Breast epithelium (tissue), 4 donors: ENCODE measurements at places on chromosomes 7 and 10. TPM values are rescaled to one million over a fixed set of nuclear protein-coding genes. Genes with fewer than 3 reads are reported as not detected.

DNA sequence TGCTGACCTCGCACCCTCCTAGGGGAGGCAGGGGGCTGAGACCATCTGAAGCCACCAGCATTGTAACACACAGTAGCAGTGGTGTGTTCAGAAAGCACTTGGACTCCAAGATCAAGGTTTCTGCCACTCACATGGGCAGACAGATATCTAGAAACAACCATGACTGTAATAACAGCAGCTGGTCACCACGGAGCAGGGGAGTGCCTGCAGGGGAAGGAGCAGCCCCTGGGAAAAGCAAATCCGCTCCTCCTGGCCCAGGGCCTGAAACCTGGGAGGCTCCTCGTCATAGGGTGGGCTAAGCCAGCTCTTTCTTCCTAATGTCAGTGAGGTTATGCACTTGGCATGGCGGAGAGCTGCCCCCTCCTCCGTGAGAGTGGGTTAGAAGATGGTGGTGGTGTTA is 118.4 kb upstream of the INSYN2A start:
- no peak for DNase-seq

DNA sequence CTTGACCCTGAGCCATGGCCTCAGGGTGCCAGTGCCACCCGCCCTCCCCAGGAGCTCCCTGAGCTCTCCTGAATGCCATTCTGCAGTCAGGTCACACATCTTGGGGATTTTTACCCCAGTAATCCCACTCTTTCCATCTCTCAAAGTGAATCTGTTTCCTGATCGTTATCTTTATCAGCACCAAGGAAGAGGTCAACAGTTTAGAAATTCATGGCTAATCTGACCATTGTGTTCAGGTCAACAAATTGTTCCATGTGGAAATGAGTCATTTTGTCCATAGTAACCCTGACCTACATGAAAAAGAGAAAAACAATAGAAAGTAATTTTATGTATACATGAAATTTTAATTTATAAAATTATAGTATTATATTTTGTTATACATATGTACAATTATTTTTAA is 28.8 kb upstream of the ZNF488 start:
- no peak for DNase-seq

GRCh38 chr10:122306282-122306681 is 35.2 kb downstream of the BTBD16 start:
- no peak for DNase-seq

DNA sequence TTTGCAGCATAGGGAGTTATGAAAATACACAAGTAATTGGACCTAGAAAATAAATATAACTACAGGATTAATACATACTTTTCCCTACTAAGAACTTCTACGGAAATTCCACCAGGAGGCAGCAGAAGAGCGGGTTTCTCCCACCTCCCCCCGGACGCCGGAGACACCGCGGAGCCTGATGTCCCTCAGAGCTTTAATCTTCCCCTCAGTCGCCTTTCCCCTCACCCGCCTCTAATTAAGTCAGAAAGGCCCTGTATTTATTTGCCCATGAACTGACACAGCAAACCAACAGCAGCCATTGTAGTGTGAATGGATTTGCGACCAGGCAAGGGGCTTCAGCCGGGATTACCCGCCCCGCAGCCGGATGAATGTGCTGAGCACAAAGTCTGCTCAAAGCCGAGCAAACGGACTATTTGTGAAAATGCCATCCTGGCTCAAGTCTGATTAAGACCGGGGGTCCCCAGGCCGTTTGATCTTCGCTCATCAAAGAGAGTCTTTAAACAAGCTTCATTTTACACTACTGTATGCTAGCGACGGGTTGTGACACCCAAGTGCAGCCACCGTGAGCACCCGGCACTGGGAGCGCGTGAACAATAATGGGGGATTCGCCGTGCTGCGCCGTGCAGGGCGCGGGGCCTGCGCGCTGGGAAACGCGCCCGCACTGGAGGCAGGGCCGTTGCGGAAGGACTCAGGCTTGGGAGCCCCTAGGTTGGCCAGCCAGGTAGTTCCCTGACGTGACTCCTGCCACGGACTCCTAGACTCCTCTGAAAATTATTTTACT is 5.6 kb upstream of the DKK1 start:
- no peak for DNase-seq

GRCh38 chr10:79012567-79012966 is 56.2 kb upstream of the ZMIZ1 start:
- no peak for DNase-seq

DNA sequence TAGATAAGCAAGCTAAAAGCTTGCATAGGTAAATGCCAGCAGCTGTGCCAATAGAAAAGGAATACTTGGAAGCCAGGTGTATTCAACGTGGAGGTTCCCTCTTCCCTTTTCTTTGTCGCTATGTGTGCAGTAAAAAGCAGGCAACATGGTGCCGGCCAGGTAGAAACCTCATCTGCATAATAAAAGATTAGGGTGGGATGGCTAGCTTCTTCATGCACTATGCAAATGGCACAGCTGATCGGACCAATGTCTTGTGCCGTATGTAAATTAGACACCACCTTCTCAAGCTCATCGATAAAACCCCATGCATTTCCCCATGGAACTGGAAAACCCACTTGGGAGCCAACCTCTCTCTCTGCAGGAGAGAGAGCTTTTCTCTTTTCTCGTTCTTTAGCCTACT is 150.9 kb upstream of the FOXK1 start:
- no peak for DNase-seq

DNA sequence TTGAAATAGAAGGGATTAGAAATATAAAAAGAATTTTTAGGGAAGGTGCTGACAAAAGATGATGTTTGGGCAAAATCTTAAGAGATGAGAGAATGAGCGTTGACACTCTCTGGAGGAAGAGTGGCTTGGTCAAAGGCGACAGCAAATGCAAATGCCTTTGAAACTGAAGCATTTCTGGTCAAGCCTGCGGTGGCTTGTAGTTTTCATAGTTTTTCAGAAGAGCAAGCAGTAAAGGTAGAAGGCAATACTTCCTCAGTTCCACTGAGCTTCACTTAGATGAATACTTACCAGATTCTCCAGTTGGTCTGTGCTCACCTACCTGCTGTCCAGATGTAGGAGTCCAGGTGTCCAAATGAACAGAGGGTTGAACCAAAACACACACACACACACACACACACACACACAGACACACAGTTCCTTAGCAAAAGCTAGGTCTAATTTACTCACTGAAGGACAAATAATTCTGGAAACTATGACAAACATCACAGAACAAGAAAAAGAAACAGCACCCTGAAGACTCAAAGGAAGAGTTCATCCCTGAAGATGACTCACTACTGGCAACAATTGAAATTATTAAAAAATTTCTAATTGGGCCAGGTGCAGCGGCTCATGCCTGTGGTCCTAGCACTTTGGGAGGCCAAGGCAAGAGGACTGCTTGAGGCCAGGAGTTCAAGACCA is 12.1 kb upstream of the STK17A start:
- no peak for DNase-seq

DNA sequence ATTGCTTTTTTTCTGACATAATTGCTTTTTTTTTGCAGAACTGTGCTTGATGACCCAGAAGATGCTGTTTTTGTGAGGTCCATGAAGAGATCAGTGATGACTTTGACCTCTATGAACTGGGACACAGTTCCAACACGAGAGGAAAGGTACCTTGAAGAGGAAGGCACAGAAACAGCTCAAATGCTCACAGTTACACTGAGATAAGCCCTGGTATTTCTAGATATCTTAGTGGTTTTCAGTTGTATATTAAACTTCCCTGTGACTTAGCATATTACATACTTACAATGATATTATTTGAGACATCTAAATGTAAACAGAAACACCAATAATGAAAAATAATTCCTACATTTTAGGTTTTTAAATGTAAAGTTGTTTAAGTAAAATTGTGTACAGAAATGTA is 54.7 kb downstream of the LRRC72 start:
- DNase-seq: no peak

GRCh38 chr10:131774681-131775085 is 126.1 kb upstream of the PPP2R2D start:
- no peak for DNase-seq

DNA sequence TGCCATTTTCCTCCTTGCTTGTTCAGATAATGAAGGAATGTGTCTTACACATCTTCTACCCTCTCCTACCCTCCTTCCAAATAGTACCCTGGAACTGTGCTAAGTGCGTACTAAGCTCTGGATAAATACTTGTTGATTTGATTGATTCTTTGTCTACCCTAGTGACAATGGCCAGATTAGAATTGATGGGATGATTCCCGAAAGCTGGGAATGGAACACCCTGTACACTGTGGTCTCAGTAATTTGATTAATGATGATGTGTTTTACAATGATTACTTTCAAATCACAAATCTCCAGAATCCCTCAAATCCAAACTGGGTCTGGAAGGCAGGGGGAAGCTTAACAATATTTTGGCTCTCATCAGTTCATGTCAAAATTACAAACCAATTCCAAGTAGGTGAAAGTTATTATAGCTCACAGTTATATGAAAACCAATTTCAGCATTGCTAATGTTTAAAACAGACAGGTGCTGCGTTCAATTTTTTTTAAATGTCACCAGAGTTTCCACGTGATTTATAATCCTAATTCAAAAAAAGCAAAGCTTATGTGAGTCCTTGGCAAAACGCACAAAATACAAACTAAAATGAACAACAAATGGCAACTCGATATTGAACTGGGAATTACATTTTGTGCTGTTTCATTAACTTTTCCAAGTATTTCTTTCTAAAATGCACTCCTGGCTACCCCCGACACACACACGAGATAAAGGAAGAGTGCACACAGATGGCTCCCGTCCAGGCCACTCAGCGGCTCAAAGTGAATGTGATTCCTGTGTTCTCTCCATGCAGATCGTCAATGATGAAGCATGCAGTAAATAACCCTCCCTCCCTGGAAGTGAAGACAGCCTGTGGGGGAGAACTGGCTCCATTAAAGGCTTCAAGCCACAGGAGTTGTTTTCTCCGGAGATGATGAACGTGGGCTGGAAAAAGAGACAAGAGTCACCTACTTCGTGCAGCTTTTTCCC is 21.7 kb upstream of the ADRB1 start:
- no peak for DNase-seq

DNA sequence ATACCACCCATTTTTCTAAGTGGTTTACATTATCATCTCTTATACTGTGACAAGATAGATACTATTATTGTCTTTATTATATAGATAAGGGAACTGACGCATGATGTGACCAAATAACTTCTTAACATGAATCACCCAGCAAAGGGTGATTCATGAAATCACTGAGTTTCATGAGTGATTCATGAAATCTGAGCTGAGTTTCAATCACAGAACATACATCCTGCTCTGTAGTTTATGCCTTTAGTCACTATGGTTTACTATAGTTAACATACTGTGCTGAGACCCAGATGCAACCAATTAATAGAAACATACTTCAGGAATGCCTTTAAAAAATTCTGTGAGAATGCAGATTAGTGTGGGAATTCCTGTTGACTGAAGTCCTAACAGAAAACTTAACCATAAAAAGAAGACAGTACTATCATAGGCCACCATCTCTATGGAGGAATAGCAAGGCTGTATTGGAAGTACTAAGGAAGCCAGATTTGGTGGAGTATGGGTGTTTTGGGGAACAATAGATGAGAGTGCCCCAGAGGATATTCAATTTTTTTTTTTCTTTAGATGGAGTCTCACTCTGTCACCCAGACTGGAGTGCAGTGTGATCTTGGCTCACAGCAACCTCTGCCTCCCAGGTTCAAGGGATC is 43.1 kb upstream of the SEMA3A start:
- no peak for DNase-seq

DNA sequence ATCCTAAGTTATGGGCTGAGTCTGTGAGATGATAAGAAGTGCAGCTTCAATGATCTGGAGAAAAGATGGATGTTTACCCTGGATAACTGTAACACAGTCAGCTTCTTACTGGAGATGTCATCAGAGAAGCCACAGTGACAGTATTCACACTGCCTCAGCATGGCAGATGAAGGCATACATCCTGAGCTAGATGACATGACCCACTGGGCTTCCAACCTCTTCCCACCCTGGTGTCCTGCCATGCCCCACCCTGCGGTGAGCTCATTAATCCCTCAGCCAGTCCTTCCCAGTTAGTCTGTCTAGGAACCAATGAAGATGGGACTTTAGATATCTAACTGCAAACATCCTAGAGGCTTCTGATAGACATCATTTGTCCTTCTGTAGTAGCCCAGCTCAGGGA is 213.8 kb downstream of the TAX1BP1 start:
- no peak for DNase-seq

GRCh38 chr7:84589012-84589411 is 394.4 kb upstream of the SEMA3A start:
- no peak for DNase-seq

GRCh38 chr7:30166155-30166840 is 31.5 kb downstream of the MTURN start:
- DNase-seq: peak; percentile 64

- no peak for DNase-seq
Observed at GRCh38 chr7:122520971-122521555, 177.9 kb downstream of the RNF133 start.

GRCh38 chr10:124468624-124469023 is 7.0 kb downstream of the LHPP start:
- DNase-seq: no peak

DNA sequence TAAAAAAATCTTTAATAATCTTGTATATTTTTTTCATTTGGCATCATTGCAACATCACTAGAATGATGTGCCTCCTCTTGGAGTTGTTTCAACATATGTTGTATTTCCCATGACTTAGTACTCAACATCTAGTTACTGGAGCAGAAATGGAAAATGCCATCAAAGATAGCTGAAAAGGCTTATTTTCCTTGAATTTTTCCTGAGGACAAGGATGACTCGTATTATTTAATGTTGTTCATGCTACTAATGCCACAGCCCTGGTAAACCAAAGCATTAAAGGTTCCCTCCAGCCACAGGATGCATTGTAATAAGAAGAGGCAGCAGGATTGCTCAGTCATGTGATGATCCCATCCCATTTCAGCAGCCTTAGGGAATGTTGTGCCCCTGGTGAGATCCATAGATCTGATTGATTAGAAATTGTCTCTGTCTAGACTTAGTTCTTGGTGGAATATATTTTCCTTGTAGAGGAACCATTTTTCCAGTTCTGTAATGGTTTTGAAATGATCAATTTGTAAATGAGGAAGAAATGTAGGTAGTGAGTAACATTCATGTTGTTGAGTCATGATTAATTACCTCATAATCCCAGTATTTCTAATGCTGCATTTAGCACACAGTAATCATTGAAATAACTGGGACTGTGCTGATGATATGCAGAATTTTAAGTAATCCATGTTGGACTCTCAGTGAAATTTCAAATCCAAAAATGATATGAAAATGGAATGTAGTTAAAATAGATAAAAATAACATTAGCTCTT is 91.3 kb upstream of the SMIM30 start:
- DNase-seq: no peak

ITIH5 gene
- total RNA-seq: 54.1 TPM

GPNMB gene
- total RNA-seq: 86.9 TPM

SEMA3E gene
- total RNA-seq: 4.3 TPM

PILRA gene
- total RNA-seq: 4.3 TPM

KIF11 gene
- 2.6 TPM for total RNA-seq
